ENCODE measurements at places on chromosomes 12 and 14.

DNA sequence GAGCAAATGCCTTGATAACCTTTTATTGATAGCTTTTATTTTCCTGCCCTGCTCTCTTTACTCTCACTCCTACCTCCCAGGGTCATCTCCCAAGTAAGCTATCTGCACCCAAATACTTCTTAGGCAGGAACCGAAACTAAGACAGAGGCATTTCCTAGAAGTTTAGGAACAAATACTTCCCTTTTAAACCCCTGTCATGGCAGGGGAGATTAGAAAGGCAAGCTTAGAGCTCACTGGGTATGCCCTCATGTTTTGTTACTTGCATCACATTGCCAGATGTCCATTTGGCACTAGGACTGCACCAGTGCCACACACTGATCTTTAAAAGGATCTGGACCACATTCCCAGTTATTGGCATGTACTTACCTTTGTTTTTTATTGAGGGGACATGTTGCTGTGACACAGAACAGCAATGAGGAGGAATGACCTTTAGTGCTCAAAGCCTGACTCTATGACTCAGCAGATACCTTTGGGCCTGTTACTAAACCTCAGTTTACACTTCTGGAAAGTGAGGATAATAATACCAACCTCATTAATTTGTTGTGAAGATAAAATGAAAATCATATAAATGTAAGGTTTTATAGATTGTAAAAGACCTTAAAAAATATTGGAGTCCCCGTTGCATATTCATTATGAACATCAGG is 40.9 kb upstream of the MBIP start:
- DNase-seq: no peak

- no peak for DNase-seq
Measured at GRCh38 chr12:95988506-95989275, 7.5 kb downstream of the HAL start.

GRCh38 chr14:100060760-100061159 is 4.5 kb upstream of the EVL start:
- no peak for DNase-seq

GRCh38 chr12:62705846-62706245 is 229.1 kb downstream of the PPM1H start:
- DNase-seq: no peak

DNA sequence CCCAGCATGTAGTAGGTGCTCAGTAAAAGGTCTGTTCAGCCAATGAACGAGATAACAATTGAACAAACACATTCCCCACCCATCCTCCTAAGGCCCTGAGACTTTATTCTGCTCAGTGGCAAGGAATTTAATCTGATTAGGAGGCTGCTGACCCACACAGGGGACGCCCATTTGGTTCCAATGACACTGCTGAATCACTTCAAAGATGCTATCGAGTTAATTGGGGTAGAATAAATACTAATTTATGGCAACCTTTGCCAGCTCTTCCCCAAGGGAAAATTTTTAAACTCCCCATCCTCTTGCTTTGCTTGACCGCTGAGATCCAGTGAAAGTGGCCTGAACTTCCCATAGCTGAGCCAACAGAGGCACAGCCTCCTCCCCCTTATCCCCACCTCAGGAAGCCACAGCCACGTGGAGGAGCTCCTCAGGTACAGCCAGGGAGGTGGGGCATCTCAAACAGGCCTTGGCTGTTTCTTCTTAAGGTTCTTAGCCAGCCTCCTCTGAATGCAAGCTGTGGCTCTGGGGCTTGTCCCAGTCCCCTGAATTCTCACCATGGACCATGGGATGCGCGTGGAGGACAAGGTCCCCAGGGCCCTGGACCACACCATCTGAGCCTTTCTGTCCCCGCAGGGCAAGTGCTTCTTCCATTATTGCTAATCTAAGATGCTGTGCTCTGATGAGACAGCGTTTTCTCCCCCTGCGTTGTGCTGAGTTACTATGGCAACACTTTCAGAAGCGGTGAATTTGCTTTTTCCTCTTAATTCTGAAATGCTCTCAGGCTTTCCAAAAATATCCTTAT is 26.7 kb downstream of the C14orf132 start:
- DNase-seq: no peak

DNA sequence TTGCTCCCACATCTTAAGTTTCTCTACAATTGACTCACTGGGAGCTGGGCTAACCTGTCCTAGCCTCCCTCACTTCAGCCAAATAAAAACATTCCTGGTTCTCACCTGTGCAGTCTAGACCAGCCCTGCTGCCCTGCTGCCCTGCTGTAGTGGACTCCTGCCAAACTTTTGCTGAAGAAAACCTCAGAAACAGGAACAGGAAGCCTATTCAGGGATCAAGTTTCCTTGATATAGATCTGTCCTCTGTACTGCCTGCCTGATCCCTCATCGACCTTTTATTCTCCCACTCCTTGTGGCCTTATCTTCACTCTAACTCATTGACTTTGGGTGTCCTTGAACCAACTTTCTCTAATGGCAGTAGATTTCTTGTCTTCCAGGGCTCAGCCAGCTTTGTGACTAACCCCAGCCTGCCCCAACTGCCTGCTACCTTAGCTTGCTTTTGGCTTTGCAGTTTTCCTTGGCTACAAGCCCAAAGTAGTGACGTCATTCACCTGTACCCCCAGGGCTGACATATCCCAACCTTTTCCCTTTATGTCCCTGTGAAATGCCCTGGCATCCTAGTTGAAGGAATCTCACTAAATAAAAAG is 234.8 kb downstream of the DUSP6 start:
- no peak for DNase-seq

DNA sequence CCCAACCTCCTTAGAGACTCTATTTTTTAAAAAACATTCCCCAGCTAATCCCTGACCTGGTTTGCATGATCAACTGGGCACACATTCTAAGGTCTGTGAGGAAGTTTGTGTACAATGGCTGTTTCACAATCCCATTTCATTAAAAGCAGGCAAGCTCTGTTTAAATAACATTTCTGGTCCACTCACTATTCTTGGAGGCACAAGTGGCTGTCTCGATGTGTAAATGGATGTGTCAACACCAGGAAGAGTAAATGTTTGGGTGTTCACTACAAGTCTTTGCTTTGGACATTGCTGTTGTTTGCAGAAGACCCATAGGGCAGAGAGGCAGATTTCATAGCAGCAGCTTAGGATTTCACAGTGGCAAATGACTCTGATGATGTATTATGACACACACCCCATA is 98.3 kb downstream of the PDZRN4 start:
- DNase-seq: no peak

GRCh38 chr12:49161092-49161795 is 27.6 kb downstream of the TUBA1A start:
- no peak for DNase-seq

GRCh38 chr12:27431185-27431584 is 15.4 kb upstream of the SMCO2 start:
- no peak for DNase-seq

DNA sequence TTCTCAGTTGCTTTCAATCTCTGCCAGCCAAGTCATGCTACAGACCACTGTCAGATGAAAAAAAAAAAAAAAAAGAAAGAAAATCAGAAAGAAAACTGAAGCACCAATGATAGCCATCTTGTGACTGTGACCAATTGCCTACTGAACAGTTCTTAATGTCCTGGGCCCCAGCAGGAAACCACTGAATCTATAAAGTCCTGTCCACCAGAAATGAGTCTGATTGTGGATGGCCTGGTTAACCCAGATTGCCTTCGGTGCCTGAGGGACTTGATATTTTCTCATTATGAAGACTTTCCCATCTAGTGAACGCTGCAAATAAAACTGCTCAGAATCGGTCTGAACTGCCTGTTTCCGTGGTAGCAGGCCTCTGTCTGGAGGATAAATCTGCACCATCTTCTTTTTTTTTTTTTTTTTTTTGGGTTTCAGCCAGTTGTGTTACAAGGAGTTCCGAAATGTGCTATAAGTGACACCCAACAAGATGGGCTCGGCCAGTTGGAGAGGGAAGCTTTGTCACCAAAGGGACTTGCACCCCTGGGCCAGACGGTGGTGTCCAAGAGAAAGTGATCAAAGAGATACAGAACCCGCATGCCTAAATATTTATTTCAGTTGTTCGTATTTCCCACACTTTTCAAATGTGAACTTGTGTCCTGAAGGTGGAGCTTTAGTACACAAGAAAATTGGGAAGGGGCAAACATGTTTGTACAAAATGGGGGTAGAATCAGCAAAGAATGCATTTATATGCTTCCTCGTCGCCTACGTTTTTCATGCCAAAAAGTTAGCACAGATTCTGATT is 3.0 kb upstream of the PLXNC1 start:
- peak; percentile 32 for DNase-seq

- no peak for DNase-seq
Measured at GRCh38 chr12:52020539-52021336, 14.0 kb downstream of the TAMALIN start.

- DNase-seq: no peak
Measured at GRCh38 chr14:101215927-101216326, 312.4 kb upstream of the RTL1 start.

DNA sequence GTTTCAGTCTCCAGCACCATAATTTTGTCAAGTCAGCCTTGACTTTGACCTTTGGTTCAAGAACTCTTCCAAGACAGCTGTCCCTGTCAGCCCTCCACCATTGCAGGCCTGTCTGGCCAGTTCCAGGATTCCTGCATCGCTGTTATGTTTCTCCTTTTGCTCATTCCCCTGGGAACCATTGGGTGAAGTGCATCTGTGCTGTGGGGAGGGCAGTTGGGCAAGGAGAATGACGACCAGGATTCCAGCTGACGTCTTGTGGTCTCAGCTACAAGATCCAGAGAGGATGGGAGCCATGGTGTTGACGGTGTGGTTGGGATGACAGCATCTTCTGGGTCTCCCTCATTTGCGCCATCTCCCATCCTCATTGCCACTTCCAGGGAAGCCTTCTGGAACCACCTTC is 45.9 kb upstream of the SLC24A4 start:
- no peak for DNase-seq

DNA sequence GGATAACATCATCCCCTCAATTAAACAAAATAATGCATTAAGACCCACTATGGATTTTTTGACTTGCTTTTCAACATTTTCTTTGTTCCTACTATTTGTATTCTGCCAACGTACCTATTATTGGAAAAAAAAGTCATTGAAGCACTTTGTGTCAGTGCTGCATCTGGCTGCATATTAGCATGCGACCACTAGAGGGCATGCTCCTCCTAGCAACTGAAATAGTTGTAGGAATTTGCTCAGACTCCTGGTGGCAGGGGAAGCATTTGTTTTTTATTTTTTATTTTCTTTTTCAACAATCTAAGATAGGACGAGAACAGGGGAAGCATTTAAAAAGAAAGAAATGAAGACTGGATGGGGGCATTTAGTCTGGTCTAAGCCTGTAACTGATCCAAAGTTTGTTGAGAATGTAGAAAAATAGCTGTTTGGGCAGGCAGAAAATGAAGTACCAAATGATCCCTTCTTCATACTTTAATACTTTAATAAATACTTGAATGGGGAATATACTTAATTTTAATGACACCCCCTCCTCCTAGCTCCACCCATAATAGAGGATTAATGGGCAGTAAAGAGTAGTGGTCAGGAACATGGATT is 14.5 kb upstream of the CLEC4A start:
- peak; percentile 67 for DNase-seq

DNA sequence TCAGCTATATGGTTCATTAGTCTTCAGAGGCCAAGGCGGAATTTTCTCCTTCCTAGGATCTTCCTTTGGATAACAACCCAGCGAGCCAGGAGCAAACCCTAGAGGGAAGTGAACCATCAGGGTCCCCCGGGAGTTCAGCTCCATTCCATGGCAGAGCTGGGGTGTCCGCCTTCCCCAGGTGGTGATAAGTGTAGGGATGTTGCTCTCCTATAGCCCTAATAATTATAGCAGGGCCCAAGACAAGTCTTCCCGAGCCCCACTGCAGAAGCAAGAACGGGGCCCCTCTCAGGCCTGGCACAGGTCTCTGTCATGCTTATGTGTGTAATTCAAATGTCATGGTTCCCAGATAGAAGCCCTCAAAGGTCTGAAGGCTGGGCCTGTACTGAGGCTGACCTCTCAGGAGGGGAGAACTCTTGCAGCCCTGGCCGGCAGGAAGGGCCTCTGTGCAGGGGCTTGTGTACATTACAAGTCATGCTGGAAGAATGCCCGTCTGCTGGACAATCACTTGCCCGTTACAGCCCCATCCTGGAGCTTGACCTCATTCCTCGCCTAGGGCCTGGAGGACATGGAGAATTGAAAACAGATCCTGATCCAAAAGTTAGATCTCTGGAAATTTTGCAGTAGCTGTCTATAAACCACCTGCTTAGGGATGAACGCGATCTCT is 17.3 kb downstream of the LRTM2 start:
- no peak for DNase-seq

DNA sequence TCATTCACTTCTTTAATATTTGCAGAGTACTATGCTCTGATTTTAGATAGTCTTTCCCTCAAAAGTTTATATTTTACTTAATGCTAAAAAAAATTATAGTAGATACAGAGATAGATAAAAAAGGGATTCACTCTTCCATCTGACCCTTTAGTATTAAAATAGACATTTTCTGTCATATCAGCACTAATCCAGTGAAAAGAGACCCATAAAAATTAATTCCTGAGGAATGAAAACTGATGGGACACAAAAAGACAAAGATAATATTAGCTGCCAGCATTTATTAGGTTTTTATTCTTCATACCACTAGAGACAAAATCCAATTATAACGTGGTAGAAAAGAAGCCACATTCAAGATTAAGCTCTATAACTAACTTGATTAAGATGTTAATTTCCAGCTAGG is 45.3 kb downstream of the SOS2 start:
- no peak for DNase-seq

- DNase-seq: no peak
Measured at GRCh38 chr14:100594625-100594951, 7.4 kb upstream of the BEGAIN start.

- no peak for DNase-seq
Measured at GRCh38 chr14:33674927-33675326, 275.9 kb downstream of the EGLN3 start.

- DNase-seq: no peak
Measured at GRCh38 chr12:132661972-132662371, 25.2 kb downstream of the POLE start.

DNA sequence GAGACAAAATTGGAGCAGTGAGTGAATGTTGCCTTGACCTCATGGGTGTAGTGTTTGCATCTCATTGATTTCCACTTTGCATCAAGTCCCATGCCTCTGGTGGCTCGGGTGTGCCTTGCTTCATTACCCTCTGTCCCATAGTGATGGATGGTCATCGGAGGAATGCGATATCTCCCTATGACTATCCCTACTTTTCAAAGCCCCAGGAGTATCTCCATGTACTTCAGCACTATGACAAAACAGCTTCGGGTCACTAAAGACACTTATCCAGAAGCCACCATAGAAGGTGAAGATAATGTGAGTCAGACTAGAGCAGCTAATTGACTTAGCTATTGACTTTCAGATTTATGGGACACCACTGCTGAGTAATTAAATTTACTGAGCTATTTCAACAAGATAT is 355.1 kb upstream of the CCDC196 start:
- DNase-seq: no peak
